ENCODE measurements at places on chromosomes 12 and 14. TPM values are rescaled to one million over a fixed set of nuclear protein-coding genes. Genes with fewer than 3 reads are reported as not detected.

DNA sequence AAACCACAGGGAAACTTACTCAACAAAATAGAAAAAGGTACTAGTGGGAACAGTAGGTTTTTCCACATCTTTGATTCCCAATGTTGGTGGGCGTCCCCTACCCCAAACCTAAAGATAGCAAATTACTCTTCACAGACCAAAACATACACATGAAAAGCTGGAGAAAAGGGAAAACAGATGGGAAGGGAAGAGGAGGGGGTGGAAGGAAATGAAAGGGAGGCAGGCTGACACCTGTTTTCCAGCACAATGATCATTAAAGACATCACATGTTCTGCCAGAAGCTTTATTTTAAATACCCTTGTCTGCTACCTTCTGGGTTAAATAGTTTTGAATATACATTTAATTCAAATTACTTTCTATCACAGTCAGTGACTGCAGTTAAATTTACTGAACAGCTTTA is 1617.9 kb upstream of the SEL1L start:
- no peak for DNase-seq

DNA sequence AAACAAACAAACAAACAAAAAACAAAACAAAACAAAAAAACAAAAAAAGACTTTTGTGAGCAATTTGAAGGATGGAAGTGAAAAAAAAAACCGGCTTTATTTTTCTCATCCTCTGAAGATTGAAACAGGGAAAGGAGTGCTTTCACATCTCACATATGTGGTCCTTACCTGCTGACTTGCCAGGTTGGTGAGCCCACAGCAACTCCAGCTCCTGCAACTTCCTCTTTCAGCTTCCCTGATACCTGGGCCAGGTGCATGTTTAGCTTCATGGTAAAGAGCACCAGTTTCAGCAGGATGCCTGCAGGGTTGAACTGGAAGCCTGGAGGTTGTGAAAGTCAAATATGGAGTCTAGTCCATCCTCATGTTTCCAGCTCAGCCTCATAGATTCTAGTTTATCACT is 221.2 kb upstream of the OTX2 start:
- DNase-seq: no peak

DNA sequence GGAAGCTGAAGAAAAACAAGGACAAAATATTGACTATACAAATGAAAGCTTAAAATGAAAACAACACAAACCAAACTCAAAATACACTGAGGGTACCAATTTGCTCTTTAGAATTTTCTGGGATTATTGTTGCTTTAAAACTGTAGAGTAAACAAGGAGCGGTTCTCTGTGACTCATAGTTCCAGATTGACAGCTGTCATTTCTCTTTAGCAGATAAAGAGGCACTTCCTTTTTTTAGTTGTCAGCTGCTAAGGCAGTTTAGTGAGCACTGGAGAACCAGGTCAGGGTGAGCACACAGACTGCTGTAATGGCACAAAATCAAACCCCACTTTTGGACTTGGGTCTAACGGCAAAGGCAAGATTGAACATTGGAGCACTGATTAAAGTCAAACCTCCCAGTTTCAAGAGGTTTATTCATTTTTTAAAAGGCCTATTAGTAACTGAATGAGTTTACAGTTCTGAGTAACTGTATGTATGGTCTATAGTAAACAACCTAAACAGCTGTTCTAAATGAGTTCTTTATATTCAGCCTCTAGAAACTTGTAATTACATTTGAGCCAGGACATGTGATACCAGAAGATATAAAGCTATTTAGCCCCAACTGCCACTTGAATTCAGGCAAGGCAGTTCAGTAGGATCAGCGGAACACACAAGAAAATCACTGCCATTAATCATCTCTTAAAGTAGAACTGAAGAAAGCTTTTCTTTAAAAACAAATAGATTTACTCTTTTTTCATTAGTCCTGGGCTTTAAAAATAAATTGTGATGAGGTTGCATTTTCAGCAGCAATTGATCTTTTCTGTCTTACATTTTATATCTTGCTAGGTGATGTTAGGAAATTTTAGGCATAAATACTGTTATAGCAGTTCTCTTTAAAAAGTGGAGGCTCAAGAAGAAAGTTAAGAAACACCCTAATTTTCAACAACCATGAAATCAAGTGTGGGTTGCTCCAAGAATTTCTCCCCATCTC is 71.7 kb upstream of the PRICKLE1 start:
- DNase-seq: no peak

DNA sequence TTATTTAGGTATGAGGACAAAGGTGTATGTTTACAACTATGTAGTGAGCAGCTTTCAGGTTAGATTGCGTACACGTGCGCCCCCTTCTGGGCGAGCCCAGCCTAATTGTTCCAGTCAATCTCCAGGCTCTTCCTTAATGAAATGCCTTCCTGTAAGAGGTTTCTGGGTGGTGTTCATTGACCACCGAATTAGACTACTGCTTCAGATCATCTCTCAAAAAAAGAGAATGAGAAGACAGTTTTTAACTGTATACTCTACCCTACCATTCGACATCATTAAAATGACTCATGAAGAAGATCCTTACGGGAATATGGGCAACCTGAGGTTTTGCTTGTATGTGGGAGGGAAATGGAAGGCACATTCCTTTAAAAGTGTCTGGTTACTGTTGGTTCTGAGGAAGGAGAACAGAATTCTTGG is 2.1 kb downstream of the LUM start:
- peak; percentile 27 for DNase-seq

DNA sequence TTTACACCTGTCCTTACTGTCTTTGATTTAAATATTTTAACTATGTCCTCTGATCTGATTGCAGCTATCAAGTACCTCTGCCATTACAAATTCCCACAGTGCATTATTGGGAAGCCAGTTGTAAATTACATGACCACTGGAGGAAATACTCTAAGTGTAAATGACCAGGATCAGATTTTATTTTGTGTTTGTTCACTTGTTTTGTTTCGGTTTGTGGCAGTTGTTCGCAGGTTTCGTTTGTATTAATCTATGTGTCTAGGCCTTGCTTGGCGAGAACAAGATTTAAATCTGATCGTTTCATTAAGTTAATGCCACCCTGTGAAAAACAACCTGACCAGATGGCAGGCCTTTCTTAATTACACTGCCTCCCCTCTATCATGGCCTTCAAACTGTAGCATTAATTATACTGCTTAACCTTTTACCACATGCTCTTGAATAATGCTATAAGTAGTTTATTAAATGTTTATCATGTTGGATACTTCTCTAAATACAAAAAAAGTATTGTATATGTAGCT is 990.1 kb downstream of the TMTC2 start:
- DNase-seq: no peak

- DNase-seq: no peak
These were observed 73.8 kb downstream of the TRAFD1 start for GRCh38 chr12:112199136-112199535.

- no peak for DNase-seq
These were observed 203.4 kb upstream of the PELI2 start for GRCh38 chr14:55914771-55915170.

GRCh38 chr12:84070292-84070691 is 842.3 kb downstream of the SLC6A15 start:
- no peak for DNase-seq

GRCh38 chr14:95183532-95184412 is 26.4 kb upstream of the DICER1 start:
- no peak for DNase-seq

- no peak for DNase-seq
These were observed 411.8 kb downstream of the NPAS3 start for GRCh38 chr14:33350366-33350990.

DNA sequence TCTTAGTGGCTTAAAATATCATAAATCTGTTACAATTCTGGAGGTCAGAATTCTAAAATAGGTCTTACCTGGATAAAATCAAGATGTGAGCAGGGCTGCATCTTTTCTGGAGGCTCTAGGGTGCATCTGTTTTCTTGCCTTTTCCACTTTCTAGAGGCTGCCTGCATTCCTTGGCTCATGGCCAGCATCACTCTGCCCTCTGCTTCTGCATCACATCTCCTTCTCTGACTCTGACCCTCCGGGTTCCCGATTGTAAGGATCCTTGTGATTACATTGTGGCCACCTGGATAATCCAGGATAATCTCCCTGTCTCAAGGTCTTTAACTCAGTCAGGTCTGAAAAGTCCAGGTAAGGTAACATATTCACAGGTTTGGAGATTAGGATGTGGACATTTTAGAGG is 11.0 kb upstream of the BMP4 start:
- DNase-seq: no peak

GRCh38 chr12:25992026-25992782 is 33.7 kb downstream of the RASSF8 start:
- DNase-seq: no peak

- no peak for DNase-seq
These were observed 47.1 kb upstream of the KICS2 start for GRCh38 chr12:64269161-64269560.

DNA sequence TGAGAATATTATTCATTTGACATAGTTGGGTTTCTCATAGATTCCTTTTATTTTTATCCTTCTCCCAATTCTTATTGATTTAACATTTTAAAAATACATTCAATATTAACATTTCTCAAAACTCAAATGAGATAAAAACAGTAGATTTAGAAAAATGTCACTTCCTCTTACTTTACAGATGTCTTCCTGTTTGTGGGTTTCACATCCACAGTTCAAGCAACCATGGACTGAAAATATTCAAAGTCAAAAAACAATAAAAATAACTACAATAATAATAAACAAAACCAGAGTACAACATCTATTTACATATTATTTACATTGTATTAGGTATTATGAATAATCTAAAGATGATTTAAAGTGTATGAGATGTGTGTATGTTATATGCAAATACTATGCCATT is 111.3 kb upstream of the SLC16A7 start:
- no peak for DNase-seq

DNA sequence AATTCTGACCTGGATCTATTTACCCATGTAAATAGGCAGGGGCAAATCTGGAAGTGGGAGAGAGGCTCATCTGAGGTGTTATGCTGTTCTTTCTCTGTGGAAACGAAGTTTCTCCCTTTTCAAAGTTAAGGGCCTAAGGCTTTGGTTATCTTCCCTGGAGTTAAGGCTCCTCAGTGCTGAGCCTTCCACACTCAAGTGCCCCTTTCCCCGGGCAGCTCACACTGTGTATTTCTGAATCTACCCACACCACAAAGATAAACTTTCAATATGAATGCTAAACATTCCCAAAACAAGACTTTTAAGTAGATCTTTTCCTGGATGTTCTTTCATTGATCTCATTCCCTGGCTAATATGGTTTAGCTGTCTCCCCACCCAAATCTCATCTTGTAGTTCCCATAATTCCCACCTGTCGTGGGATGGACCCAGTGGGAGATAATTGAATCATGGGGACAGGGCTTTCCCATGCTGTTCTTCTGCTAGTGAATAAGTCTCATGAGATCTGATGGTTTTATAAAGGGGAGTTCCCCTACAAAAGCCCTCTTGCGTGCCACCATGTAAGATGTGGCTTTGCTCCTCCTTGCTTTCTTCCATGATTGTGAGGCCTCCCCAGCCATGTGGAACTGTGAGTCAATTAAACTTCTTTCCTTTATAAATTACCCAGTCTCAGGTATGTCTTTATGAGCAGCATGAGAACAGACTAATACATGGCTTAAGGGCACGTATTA is 251.1 kb downstream of the NAV3 start:
- DNase-seq: no peak

GRCh38 chr14:81589381-81590065 is 55.9 kb upstream of the SEL1L start:
- no peak for DNase-seq

GRCh38 chr14:92956961-92957360 is 34.0 kb downstream of the CHGA start:
- DNase-seq: no peak

DNA sequence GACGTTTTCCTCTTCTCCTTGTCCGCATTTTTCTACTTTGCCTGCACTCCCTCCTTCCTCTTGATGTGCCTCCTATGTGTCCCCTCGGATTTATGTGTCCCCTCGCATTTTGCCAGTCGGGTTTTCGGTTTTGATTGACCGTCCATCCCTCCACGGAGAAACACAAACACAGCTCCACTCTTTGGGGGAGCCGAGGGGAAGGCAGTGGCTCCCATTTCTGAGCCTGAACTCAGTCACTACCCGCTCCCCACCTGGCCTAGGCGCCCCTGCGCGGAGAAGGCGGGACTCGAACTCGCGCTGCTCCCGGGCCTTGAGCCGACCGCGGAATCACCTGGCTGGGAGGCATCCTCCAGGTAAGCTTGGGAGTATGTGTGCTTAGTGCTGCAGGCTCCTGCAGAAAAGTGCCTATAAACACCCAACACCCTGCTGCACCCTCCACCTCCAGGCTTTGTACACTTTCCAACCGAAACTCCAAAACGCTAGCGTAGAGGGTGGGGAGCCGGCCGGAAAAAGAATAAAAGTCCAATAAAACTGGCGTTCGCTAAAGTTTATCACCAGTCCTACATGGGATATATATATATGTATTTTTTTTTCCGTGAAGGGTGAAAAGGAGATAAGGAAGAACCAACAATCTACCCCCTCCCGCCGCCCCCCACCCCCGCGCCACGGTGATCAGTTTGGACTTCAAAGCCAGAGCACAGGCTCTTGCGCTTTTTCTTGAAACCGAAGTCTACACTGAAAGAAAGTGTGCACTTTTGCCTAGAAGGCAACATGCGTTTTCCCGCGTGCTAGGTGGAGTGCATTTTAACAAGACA is 3.3 kb upstream of the CCND2 start:
- no peak for DNase-seq

GRCh38 chr14:103074729-103075367 is 9.2 kb upstream of the LBHD2 start:
- DNase-seq: no peak

DNA sequence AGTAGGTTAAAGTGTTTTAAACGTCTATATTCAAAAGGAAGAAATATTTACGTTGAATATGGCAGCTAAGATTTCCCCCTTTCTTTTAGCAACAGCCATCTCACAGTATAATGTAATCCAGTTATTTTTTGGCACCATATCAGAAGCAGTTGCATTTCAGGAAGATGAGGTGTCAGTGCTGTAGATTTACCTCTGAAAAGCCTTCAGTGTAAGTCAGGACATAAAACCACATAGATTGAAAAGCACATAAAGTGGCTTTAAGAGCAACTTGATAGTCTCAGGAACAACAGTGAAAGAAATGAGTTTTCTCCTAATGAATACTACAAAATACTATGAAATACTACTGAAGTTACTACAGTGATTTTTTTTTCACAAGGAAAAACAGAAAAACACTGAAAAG is 6.9 kb downstream of the MLH3 start:
- DNase-seq: no peak

DNA sequence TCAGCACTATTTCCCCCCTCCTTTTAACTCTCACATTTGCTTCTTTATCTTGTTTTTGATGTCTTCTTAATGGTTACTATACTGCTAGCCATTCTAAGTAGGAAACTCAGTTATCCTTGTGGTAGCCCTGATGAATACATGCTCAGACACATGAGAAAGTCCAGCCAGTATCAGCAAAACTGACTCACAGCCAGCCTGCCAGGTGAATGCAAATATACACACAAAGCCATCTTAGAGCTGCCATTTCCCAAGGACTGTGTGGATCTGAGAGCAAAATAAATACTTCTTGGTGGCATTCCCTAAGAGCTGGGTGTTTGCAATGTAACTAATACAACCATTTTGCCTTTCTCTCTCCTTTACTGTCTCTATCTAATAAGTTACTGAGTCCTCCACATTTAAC is 455.2 kb downstream of the CCER1 start:
- DNase-seq: no peak

KRT75 gene
- total RNA-seq: not detected

STAB2 gene
- 0.62 TPM for total RNA-seq

HNF1A gene
- total RNA-seq: 1.1 TPM

RNASE1 gene
- total RNA-seq: 30.1 TPM

CPNE6 gene
- total RNA-seq: 8.8 TPM

PTPRO gene
- total RNA-seq: 0.55 TPM

TAS2R43 gene
- 0.36 TPM for total RNA-seq

HVCN1 gene
- 11.2 TPM for total RNA-seq

CAMKK2 gene
- total RNA-seq: 52.2 TPM

TCL1B gene
- 1.4 TPM for total RNA-seq

FAM181A gene
- 3.1 TPM for total RNA-seq

TMEM229B gene
- 5.7 TPM for total RNA-seq
